ENCODE measurements at places on chromosomes 11 and 22.

GRCh38 chr11:67489203-67489884 lies 6.5 kb downstream of the AIP start:
- no peak for DNase-seq

GRCh38 chr11:125701018-125701610 lies 20.5 kb upstream of the ACRV1 start:
- no peak for DNase-seq

- DNase-seq, result no peak
Observed at GRCh38 chr22:28967969-28968368, 84.6 kb downstream of the ZNRF3 start.

GRCh38 chr11:57306940-57307565 lies 17.7 kb downstream of the TNKS1BP1 start:
- no peak for DNase-seq

GRCh38 chr11:115676206-115676605 lies 172.0 kb upstream of the CADM1 start:
- no peak for DNase-seq
